Activated CD4-positive, alpha-beta T cell treated with anti-CD3 and anti-CD28 coated beads for 36 hours (primary cell): ENCODE measurements at places on chromosomes 5 and 9.

- DNase-seq, result no peak
These were observed 179.1 kb downstream of the AUH start for GRCh38 chr9:91182429-91183225.

DNA sequence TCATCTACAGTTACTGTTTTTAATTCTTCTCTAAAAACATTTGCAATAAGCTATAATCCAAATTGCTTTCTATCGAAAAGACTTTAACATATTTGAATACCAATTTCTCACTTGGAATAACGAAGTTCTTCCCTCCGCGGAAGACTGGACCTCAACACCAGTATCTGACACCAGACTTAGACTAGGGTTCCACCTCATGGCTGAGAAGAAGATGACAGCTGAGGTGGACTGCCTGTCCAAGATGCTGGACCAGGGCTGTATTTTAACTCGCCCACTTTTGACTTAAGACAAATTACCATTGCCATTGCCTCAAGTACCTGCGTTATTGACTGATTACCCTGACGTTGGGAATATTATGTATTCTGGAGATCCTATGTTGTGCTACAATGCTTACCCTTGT lies 34.1 kb downstream of the ZMAT2 start:
- DNase-seq, result no peak

DNA sequence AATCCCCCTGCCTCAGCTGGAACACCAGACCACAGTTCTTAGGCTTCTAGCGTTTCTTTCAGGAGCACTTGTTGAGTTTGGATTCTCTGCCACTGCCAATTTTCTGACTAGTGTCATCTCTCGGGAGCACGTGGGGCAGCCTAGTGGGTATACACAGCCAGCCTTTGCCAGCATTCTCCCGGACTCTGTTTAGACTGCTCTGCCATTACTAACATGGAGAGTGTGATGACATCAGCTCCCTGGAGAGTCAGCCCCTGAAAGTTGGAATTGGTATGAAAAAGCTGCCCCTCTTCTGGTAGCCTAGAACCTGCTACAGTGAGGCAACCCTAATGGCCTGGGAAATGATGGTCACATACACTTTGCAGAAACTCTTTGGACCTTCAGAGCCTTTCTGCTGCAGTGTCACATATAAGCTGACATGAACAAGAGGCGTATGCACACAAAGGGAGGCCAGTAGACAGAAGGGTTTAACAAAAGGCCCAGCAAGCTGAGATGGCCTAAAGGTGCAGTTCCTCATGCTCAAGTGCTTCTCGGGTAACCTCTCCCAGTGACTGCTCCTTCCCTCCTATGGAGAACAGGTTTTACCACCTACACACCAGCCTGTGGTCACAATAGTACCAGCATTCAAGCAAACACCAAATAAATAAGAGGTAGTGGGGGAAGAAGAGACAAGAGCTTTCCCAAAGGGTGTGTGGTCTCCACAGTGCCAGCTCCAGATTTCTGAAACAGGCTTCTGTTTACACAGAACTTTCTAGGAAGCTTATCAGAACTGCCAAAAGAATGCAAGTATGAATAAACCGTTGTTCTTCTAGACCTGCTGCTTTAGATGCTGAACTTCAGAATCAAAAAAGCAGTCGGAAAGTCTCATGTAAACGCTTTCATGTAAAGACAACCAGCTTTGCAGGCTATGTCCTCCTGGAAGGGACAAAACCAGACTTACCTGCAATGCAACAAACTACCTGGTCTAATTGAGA lies 16.5 kb downstream of the SPACA9 start:
- DNase-seq, result no peak

DNA sequence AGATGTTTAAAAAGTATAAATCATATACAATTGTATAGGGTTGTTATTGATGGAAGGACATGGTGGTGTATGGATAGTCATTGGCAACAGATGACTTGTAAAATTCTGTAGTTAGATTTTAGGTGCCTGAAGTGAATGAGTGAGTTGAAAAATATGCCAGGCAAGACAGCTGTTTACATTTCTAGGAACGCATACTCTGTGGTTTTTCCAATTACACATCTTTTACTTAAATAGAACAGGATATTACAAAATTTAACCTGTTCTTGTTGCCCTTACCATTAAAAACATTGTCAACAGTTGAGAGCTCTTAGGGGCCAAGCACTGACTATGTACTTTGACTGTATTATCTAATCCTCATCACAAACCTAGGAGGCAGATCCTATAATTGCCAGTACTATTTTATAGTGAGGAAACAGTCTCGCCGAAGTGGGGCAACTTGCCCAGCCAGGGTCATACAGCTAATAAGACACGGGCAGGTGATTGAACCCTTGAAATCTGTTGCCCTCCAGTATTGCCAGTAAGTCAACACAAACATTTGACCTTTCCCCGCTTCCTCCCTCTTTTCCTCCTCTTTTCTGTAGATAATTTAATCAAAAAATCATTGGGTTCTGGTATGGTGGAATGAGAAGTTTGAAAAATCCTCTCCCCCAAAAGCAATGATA lies 88.6 kb downstream of the MACROH2A1 start:
- no peak for DNase-seq

DNA sequence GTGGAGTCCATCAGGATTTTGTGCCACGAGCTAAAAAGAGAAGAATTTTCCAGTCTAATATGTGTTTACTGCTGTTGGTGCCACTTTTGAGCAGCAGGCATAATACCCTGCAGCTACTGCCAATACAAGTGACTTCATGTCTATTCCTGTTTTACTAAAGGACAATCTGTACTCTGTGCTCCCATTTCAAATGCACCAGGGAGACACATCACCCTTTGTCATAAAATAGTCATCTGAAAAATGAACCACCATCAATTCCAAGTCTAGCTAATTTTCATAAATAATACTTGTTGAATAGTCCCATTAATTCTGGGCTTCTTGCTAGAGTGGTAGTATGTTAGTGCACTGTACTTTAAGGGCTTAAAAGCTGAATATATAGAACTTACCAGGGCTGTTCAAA lies 8.9 kb upstream of the PKD2L2 start:
- no peak for DNase-seq

DNA sequence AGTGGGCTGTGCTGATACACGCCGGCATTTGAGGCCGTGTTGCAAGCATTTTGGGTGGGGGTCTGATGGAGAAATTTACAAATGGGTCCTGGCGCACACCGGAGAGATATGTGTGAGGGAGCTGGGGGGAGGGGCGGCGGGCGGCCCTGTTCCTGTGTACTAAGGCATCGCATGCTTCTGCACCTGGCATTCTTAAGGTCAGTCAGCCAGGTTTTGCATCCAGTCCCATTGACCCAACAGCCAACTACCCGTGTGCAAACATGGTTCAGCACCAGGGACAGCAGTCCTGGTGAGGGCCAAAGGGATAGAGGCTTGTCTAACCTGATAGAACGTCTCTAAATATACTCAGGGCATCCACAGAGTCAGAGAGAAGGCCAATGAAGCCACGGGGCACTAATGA lies 839 bp downstream of the GABRG2 start:
- DNase-seq, result peak; percentile 11

- DNase-seq, result no peak
These were observed 12.9 kb downstream of the TJP2 start for GRCh38 chr9:69186841-69187611.

- no peak for DNase-seq
These were observed 38.6 kb upstream of the NOTCH1 start for GRCh38 chr9:136584401-136584932.

GRCh38 chr9:69314547-69314946 lies 10.5 kb upstream of the ENTREP1 start:
- DNase-seq, result no peak

- DNase-seq, result no peak
These were observed 287.8 kb upstream of the TMEM161B start for GRCh38 chr5:88556406-88556805.
